ENCODE measurements at places on chromosomes 3 and 15. TPM values are rescaled to one million over a fixed set of nuclear protein-coding genes. Genes with fewer than 3 reads are reported as not detected.

The GABRG3 gene
- not detected for total RNA-seq

DNA sequence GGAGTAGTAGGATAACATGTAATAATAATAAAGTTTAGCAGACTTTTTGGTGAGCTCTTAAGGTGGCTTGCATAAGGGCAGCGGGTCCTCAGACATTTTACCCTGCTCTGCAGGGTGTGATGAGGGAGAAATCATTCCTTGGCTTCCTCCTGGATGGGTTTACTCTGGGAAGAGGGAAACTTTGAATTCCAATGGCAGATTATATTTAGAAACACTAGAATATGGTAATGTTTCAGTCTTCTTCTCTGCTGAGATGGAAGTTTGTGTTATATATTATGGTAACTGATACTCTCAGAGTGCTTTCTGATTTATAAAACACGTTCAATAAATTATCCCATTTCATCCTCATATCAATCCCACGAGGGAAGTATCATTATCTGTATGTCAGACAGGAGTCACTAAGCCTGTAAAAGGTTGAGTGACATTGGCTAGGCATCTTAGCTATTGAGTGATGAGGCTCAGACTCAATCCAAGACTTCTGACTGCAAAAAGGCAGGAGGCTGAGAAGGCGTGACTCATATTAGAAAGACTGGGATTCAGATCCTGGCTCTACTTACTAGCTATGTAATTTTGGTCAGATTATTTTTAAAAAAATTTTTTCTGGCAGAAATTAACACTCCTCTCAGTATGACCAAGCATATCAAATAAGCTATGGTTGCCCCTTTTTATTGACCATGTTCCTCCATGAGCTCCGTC lies 19.3 kb downstream of the PDIA5 start:
- no peak for DNase-seq

- no peak for DNase-seq
Observed at GRCh38 chr15:90840954-90841353, 27.4 kb upstream of the FURIN start.

- no peak for DNase-seq
Observed at GRCh38 chr15:75138016-75138999, 63.4 kb upstream of the C15orf39 start.

DNA sequence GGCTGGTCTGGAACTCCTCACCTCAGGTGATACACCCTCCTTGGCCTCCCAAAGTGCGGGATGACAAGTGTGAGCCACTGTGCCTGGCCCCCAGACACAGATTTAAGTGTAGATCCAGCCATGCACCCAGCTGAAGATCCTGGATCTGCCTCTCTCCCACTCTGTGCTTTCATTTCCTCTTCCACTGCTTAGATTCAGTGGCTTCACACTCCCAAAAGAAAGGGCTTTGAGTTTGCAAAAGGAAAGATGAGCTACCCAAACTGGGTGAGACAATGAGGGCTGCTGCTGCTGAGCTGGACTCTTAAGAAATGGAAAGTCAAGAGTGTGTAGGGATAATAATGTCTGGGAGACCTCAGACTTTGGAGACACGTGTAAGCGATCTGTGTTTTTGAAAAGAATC lies 45.5 kb downstream of the ISG20 start:
- no peak for DNase-seq

The CTSH gene
- total RNA-seq = 1,298 TPM

- peak; percentile 92 for DNase-seq
Observed at GRCh38 chr15:68054628-68055223, 611 bp downstream of the PIAS1 start.

The ACKR2 gene
- 2.5 TPM for total RNA-seq
